Pulmonary artery endothelial cell (primary cell): ENCODE measurements at places on chromosomes 3 and 15.

DNA sequence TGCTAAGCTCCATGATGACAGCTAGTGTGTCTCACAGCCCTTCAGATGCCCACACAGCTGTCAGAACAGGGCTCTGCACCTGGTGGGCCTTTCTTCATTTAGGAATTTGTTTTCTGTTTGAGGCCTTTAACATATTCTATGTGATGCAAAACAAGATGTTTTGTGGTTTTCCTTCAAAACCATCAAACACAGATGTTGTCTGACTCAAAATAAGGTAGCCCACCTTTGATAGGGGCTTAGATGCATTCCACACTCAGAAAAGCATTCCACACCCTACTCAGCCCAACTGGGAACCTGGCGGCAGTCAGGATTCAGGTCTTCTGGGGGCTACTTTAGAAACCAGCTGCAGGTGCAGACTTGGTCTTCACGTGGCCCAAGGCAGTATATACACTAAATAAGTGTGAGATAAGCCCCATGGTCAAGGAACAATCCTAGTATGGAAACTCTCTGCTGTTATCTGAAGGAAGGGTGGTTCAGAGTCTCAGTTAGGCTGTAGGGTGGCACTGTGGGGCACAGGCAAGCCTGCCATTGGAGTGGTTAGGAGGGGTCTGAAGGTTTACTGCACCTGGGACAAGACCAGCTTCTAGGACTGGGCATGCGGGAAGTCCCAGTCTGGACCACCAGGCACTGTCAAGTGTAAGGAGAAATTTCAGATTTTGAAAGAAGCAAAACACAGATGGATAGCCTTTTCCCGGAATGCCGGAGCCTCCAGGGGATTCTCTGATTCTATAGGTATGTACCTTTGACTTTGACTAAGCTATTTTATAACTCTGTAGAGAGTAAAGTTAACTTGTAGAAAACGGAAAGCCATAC is 20.1 kb downstream of the LRRC2 start:
- no peak for DNase-seq

DNA sequence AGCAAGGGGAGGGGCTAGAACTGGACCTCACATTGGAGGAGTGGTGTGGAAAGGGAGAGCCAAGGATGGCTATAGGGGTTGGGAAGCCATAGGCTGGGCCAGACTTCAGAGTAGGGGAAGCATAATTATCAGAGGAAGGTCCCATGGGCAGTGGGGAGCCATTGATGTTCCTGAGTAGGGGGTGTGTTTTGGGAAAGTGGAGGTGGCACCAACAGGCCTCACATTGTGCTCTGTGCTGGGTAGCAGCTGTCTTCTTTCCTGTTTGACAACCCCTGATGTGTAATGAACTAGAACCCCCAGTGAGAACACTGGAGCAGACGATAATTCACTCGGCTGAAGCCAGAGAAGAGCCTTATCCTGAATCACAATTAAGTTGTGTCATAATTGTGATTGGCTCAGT is 41.2 kb downstream of the SLC6A11 start:
- DNase-seq = no peak

- DNase-seq = no peak
Observed at GRCh38 chr3:49278548-49278947, 1.5 kb upstream of the C3orf62 start.

DNA sequence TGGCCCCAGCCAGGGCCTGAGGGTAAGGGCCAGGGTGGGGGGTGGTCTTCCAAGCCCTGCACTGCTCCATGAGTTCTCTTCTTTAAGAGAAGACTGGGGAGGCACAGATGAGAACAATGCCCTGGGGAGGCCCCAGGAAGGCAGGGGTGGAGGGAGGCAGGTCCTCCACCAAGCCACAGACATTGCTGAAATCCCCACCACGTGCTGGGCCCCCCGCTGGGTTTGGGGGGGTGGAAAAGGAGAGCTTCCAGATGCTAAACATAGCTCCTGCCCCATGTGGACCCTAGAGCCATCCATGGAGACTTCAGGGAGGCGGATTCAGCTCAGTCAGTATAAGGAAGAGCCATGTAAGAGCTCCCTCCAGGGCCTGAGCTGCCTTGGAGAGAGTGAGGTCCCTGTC is 157.8 kb upstream of the LINGO1 start:
- DNase-seq = no peak

DNA sequence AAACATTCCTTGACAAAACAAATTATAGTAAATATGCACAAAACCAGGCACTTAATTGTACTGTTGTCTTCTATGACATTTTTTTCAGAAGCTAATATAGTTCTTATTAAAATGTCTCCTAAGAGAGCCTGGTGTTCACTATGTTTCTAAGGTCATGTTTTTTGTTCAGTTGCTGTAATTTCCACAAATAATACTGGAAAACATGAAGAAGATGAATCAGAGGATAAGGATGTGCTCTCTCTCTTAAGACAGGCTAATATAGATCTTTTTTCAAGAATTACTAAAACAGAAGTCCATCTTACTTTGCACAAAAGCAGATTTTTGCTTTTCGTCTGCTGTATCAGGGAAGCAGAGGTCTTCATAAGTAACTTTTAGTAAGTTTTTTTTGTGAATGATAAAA is 823.0 kb upstream of the NECTIN3 start:
- DNase-seq = no peak

DNA sequence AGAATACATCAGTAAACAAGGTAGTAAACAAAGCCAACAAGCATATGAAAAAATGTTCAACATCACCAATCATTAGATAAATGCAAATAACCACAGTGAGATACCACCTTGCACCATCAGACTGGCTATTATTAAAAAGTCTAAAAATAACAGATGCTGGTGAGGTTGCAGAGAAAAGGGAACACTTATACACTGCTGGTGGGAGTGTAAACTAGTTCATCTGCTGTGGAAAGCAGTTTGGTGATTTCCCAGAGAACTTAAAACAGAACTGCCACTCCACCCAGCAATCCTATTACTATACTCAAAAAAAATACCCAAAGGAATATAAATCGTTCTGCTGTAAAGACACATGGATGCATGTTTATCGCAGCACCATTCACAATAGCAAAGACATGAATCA is 30.3 kb upstream of the ZBTB38 start:
- no peak for DNase-seq

DNA sequence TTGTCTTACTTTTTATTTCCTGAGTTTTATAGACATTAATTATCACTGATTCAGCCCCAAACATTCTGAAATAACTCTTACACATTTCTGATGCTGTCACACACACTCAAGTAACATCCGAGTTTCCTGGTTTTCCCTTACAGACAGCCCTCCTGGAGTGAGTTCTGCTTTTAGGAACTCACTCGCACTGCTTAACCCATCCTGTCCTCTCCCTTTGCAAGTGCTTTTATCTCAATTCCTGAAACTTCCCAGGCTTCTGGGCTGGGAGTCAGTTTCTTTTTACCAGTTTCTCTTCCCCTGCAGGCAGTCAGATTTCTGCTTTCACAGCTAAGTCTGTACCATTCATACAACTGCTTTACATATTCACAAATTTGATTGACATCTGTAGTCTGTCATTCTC is 15.6 kb upstream of the SH3GL3 start:
- DNase-seq = no peak

DNA sequence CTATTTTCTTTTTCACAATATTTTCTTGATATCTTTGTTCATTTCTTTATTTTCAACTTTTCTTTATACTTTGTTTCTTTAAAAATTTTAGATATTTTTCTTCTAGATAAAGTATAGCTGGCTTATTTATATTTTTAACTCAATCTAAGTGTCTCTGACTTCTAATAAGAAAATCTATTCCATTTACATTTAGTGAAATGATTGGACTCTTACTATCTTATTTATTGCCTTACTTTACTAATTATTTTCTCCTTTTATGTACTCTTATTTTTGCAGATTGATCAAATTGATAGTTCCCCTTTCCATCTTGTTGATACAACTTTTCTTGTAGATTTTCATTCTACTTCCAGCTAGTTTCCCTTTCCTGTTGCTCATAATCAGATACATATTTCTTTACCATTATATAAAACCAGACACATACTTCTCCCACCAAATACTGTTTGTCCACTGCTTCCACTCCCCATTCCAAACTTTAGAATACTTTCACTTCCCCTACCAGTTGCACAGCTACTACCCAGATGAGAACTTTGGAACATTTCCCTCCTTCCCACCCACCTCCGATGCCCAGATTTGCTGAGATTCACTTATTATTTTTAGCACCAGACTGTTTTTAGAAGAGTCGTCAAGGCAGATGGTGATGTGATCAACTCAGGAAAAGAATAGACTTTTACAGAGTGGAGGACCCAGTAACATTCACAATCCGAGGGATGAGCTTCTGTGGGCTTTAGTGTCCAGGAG is 151.5 kb downstream of the LIPC start:
- no peak for DNase-seq

- DNase-seq = no peak
Observed at GRCh38 chr3:121707531-121708273, 41.8 kb downstream of the GOLGB1 start.

DNA sequence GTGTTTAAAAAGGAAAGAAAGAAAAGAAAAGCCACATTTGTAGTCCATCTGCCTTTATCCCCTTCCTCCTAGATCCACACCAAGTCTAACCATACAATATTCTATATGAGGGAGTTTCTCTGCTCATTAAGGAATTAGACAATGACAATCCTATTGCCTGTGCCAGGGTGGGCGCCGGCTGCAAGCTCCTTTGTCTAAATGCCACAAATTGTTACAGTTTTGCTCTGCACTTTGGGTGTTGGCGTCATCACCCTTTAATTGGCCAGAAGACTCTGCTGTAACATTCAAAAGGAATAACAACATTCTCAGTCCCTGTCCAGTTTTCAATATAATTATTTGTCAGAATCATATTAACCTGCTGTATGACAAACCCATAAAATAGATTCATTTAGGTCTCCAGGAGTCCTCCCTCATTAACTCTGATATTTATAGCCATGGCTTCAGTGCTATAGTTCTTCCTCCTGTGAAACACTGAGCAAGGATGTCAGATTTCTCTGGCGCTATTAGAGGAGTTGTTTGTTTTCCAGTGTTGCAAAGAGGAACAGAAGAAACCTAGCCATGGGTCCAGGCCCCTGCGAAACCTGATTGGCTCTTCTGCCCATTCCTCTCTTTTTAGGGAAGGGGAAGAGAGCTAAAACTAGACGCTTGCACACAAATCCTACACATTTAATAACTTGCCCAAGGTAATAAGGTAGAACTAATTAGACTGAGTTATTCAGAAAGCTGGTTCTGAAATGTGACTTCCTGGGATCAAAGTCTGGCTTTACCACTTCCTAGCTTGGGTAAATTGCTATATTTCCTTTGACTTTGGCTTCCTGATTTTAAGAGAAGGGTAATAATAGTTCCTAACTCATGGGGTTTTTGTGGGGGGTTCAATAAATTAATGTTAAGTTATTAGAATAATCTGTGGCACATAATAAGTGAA is 112.4 kb downstream of the CD47 start:
- no peak for DNase-seq

DNA sequence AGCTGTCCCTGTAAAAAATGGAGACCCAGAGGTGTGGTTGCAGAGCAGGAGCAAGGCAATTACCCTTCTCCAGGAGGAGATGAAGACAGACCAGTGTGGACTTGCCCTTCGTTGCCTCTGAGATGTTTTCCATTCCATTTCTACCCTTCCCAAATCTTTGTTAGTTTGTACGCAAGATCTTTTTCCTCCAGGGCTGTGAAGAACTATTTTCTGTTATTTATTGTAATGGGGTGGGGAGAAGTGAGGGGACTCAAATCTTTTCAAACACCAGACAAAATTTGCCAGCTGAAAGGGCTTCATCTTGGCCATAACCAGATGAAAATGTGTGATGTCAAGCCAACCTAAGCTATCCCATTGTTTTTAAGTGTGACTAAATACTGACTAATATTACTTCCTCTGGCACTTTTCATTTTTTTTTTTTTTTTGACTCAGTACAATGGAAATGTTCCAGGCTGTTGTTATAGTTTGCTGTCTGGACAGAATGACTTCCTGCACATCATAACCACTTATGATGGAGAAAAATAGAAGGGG is 271.3 kb upstream of the TPRG1 start:
- DNase-seq = peak; percentile 73

DNA sequence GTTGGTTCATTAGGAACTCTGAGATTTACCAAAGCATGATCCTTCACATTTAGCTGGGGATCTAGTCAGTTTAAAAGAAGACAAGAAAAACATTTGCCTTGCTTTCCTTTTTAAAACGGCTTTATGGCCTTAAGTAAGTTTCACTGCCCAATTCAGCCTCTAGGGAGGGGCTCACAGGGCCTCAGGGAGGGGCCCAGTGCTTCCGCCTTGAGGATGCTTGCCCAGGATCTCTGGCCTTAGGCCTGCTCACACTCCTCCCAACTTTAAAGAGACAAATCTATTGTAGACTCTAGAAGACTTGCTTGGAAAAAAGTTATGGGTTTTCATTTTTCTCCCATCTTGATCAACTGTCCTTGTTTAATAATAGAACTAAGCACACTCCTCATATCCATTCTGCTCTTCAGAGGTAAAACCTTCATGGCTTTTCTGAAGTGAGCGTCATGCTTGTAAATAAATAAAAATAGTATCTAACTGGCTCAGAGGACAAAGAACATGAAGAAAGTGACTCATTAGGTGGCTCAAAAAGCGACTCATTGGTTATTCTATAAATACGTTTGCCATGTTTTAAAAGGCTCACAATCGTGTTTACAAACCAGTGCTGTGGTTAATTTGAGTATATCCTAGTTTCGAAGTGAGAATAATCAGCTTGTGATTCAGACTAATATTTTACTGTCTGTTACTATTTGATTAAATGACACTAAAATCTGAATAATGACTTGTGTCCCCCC is 13.7 kb downstream of the PDHB start:
- no peak for DNase-seq

DNA sequence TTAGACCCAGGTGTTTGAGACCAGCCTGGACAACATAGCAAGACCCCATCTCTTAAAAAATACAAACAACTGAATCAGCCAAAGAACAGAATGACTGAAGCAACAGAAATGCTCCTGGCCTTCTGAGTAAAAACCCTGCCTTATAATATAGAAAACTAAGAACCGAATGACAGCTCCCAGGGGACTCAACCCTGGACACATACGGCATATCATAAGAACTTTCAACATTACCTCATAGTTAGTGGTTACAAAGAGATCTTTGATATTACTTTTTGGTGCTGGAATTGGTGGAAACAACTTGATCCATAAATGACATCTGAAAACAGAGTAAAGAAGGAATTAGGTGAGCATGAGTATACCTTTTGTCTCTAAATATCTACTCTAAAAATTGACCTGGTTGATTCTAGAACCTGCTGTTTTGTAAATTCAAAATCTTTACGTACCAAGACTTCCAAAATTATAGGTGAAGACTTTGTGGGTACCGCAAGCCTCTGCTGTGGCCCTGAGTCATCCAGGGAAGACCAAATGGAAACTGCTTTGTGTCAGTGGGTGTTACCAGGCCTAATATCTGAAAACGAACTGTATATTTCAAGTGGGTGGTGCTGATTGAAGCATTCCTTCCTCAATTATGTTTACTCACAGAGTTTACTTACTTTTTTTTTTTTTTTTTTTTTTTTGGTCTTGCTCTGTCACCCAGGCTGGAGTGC is 35.5 kb downstream of the IL5RA start:
- no peak for DNase-seq

- no peak for DNase-seq
Observed at GRCh38 chr3:119631516-119631915, 28.9 kb downstream of the POPDC2 start.

- DNase-seq = no peak
Observed at GRCh38 chr15:25852661-25853524, 10.2 kb downstream of the ATP10A start.

GRCh38 chr3:190577225-190577624 is 63.3 kb downstream of the IL1RAP start:
- no peak for DNase-seq
